Uterus (tissue), 4 donors: ENCODE measurements at places on chromosomes 7 and 10.

GRCh38 chr7:28433699-28434219 lies 21.4 kb downstream of the CREB5 start:
- peak; percentile 50 for DNase-seq

GRCh38 chr7:156327474-156327873 lies 313.1 kb upstream of the RNF32 start:
- no peak for DNase-seq

- DNase-seq, result no peak
Observed at GRCh38 chr7:100091411-100092181, 2.8 kb downstream of the COPS6 start.

DNA sequence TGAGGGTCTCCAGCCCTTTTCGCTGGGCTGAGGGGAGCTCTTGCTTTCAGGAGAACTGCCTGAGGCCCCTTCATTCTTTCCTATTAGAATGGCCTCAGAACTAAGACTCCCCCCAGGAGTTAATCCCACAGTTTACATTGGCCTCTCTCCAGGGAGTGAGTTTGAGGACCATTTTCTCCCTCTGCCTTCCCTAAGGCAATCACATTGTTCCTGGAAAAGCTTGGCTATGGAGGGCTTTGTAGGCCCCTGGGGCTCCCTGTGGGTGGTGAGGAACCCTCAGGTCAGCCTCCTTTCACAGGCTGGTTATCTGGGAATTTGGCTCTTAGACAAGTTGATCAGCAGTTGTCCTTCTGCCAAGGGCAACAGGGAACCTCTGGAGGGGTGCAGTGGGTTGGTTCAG lies 343.7 kb downstream of the RPS24 start:
- no peak for DNase-seq

DNA sequence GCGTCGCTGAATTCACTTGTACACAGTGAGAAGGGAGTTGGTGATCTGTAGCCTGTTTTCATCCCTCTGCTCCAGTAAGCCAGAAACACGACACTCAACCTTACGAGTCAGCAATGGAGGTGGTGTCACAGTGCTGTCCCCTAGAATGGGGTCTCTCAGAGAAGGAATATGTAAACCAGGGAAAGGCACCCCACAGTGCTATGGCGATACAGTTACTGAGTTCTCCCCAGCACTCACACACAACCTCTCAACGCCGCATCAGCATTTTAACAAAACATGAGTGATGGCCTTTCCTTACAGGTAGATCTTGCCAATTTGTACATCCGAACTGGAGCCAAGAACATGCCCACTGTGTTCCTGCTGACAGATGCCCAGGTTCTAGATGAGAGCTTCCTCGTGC lies 196.3 kb downstream of the CDCA7L start:
- no peak for DNase-seq

- DNase-seq, result no peak
Observed at GRCh38 chr7:80630608-80631405, 7.6 kb upstream of the CD36 start.

GRCh38 chr7:54728411-54728810 lies 30.6 kb downstream of the SEC61G start:
- DNase-seq, result no peak

DNA sequence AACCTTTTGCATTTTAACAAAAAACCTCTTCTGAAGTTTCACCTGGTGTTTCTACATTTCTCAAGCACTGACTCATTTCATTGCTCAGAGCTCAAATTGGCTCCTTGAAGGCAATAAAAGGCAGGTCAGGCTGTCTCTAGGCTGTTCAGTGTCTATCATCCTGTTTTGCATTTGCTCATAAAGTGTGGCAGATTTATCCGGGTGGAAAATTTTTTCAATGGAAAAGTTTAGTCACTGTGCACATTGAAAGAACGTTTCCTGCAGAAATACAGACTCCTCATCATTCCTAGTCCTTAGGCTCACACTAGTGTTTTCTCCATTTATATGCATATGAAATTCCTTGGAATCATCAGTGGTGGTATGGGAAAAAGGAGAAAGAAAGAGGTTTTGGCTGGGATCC lies 114.2 kb upstream of the DGKB start:
- DNase-seq, result peak; percentile 61

DNA sequence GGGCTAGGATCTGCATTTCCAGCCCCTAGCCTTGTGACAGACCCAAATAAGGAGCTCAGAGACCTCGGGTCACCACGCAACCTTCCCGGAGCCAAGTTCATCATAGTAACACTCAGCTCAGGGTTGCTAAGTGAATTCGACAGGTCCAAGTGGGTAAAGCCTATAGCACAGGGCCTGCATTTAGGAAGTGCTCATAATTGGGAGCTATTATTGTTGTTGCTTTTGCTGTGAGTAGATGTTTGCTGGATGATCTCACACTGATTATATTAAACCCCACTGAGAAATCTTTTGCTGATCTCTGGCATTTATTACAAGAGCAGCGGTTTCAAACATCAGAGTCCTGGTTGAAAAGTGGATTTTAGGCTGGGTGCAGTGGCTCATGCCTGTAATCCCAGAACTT lies 20.3 kb upstream of the SAR1A start:
- DNase-seq, result no peak

DNA sequence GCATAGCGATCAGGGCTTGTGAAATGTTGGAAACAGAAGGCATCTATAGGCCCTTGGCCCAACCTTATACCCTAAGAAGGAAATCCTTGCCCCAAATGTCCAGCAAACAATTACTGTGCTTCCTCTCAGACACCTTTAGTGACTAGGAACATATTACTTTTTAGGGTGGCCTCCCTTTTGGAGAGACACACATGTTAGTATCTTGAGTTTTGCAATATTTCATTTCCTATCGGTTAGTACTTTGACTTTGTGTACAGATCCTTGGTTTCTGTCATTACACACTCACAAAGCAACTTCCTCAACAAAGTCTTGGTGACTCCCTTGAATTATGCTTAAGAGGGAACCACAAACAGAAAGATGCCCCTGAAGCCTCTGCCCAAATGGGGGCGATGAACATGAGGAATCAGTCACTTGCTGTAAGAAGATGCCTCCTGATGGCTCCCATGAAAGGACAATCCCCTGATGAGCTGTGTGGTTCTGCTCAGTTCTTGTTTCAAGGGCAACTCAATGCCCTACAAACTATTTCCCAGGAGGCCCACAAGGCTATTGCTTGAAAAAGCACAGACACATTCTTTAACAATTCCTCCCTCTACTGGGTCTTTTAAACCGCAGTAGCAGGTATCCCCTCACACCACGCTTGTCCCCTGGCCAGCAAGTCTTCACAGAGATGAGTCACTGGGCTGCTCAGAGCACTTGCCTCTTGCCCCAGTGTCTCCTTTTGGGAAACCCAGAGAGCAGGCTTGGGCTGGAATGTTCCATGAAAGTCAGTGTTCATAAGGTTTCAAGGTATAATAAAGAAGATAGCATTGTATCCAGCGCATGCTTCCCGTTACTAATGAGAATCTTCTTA lies 196.2 kb downstream of the FANK1 start:
- no peak for DNase-seq

- no peak for DNase-seq
Observed at GRCh38 chr10:113776553-113776952, 25.1 kb downstream of the PLEKHS1 start.

DNA sequence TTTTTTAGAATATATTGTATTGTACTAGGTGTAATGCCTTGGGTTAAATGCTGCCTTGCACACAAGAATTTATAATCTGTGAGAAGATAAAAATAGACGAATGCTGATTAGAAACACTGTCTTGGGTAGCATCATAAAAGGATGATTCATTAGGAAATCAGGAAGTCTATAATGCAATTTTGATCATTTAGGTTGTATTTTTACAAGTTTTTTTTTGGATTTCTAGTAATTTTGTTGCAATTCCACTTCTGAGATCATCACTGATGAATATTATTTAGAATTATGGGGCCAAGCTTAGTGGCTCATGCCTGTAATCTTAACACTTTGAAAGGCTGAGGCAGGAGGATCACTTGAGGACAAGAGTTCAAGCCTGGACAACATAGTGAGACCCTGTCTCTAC lies 29.6 kb downstream of the WBP1L start:
- DNase-seq, result no peak

GRCh38 chr7:91047636-91048035 lies 216.6 kb upstream of the FZD1 start:
- DNase-seq, result no peak

DNA sequence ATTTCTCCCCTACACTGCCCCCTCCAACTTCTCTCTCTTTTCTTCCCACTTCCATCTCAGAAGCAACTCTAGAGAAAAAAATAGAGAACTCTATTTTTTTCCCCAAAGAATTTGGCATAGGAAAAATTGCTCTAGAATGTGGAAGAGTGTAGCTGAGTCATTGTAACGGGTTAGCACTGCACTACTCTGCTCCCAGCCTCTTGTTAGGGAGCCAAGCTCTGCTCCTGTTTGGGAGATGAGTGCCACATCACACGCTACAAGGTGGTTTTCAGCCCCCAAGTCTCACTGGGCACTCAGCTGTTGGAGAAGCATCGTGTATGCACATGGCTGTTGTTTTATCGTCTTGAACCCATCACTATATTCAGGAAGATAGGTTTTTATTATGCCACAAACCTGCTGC lies 136.4 kb downstream of the BMPER start:
- no peak for DNase-seq

DNA sequence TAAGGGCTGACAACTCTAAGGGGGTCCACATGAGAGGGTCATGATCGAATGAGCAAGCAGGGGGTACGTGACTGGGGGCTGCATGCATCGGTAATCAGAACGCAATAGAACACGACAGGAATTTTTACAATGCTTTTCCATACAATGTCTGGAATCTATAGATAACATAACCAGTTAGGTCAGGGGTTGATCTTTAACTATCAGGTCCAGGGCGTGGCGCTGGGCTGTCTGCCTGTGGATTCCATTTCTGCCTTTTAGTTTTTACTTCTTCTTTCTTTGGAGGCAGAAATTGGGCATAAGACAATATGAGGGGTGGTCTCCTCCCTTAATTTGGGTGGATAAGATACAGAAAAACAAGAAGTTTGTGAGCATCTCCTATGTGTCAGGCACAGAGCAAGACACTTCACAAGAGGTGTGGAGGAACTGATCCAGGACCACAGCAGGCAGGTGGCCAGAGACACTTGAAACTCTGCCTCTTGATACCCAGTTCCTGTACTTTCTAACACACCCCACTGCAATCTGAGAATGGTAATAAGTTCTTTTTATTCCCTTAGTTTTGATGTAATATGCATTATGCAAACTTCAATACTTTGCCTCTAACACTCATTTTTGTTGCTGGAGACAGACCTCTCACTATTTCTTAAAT lies 18.0 kb upstream of the MRLN start:
- DNase-seq, result no peak
